EL (cell line): ENCODE measurements at places on chromosomes 6 and 20.

- peak; percentile 76 for DNase-seq
These were observed 8.6 kb upstream of the BTNL2 start for GRCh38 chr6:32415521-32416019.

GRCh38 chr20:11852811-11853210 is 64.9 kb upstream of the BTBD3 start:
- DNase-seq: peak; percentile 75

DNA sequence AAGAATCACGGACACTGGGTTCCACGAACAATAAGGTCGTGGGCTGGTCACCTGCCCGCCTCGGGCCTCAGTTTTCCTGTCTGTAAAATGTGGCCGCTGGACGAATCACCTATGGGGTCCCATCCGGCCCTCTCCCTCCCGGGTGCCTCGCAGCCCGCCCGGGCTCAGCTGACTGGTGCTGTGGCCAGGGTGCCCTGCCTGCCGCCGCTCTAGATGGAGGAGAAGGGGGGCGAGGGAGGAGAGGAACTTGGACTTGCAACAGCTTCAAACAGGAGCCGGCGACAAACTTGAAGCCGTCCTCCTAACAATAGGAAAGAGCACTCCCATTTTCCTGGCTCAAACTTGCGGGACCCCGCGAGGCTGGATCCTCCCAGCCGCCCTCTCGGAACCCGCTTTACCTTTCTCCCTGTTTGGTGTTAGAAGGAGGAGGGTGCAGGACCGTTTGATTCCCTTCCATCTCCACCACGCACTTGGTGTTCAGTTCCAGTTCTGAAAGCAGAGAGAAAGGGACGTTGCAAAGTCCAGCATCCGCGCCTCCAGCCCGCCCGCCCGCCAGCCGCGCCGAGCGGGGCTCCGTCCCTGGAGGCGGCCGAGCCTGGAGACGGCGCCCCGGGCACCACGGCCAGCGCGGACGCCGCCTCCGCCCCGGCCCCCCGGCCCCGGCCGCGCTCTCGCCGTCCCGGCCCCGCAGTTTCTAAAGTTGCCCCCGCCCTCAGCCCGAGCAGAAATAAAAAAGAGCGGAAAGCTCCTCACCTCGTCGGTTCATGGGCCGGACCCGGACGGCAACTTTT is 584 bp downstream of the KIF13A start:
- peak; percentile 61 for DNase-seq

- DNase-seq: no peak
These were observed 32.1 kb upstream of the CCN6 start for GRCh38 chr6:112021691-112022310.

GRCh38 chr6:142883011-142883410 is 62.0 kb downstream of the HIVEP2 start:
- peak; percentile 50 for DNase-seq

GRCh38 chr6:160134779-160135547 is 13.3 kb downstream of the SLC22A1 start:
- no peak for DNase-seq

- DNase-seq: no peak
These were observed 297.7 kb downstream of the DOK5 start for GRCh38 chr20:54772893-54773642.

GRCh38 chr20:15061061-15061430 is 723.6 kb upstream of the FLRT3 start:
- DNase-seq: no peak

- peak; percentile 93 for DNase-seq
These were observed 101.6 kb upstream of the PRSS16 start for GRCh38 chr6:27145731-27146455.

DNA sequence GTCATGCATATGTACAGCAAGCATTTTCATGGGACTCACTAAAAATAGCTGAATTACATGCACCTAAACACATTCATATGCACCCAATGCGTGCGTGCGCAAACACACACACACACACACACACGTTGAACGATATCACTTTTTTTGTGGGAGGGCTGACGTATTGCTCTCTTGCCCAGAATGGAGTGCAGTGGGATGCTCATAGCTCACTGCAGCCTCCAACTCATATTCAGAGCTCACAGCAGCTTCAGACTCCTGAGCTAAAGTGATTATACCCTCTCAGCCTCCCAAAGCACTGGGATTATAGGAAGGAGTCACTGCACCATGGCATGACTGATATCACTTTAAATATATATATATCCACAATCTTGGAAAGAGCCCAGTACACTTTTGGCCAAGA is 620.4 kb upstream of the MANEA start:
- DNase-seq: no peak

DNA sequence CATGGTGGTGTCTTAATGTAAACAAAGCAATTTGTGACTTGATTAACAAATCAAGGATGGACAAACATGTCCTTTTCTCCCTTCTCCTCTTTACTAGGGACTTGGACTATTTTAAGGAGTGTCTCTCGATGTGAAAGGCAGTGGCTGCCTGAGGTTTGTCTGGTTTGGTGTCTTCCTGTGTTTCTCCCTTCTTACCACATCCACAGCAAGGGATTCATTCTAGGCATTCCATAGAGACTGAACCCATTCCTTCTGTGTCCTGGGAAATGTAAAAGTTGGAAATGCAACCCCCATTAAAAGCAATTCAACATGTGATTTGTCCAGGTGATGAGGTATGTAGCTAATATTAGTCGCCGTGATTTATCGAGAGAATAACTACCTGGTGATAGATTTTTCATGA is 15.9 kb downstream of the NRN1 start:
- DNase-seq: no peak

DNA sequence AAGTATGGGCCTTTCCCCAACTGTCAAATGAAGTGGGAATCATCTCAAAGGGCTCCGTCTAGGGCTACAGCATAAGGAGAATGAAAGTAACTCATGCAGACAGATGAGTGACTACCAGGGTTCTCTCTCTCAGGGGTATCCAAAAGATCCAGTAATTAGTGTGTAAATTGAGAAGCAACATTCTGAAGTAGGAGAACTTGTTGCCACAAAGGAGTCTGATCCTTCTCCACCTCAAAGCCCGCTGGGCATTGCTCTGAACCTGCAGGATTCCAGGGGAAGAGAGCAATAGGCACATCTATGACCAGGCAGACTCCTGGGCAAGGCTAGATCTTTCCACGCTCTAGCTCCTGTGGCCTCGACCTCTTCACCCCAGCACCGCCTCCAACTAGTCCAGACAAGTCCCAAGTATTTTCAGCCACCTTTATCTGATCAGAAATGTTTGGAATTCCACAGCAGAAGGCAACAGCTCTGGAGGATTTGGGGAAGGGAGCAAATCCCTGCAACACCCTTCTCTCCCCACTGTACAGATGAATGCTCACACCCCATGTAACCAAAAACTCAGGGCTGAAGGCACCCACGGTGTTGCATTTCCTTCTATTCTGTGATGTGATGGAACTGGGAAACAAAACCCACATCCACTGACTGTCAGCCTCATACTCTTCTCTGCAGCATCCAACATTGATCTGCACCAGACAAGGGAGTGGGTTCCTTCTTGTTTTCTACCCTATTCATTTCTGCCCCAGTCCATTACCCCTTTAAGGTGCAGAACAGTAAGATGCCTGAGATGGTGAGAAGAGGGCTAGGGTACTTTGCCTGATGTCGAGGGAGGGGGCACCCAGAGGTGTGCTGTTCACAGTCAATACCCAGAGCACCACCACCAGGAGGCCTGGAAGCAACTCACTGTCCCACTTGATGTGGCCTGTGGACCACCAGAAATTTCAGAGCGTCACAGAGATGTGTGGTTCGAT is 41.0 kb downstream of the COX4I2 start:
- peak; percentile 65 for DNase-seq

DNA sequence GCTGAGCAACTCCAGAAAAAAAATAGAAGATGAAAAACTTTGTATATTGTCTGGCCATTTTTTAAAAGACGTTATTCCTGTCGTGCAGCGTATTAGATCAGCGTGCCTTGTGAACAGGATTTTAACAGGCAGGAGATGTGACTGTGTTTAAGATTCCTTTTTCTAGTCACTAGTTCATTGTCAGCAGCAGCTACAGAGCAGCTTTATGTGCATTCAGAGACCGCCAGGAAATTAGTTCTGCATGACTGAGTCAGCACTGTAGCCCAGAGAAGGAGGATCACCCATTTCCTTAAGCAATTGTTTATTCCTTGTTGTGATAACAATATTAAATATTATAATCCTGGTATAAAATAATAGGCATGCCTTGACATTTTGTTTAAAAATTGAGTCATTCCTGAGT is 75.4 kb upstream of the ADGRB3 start:
- no peak for DNase-seq

DNA sequence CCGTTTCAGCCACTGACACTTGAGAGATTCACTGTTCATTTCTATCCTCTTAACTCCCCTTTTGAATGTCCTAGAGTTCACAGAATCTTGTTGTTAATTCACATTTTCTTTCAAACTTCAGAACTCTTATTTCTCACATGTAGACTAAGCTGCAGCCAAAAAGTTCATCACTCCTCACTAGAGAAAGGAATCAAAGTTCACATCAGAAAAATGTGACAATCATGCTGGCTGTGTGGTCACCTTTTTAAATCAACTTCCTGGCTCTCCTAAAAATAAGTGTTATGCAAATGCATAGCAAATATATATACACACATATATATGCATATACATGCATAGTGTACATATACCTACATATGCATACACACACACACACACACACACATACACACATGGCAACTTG is 123.0 kb downstream of the CBLN4 start:
- DNase-seq: no peak

DNA sequence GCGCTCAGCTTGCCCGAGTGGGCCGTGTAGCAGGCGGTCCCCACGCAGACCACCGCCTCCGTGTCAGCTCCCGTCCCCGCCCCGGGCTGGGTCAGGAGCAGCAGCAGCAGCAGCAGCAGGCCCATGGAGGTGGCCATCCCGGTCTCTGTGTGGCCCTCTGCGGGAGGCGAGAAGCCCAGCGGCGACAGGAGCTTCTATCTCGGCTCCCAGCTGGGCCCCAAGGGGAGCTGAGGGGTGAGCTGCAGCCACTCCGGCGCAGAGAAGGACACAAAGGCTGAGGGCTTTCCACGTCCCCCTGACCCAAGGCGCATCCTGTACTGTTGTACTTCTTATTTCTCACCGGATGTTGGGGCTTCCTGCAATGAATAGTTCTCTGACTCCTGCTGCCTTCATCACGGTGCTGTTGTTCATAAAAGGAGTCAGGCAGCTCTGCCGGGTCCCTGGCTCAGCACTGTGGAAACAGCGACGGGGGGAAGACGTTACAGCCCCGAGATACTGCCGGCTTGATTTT is at the start of gene CD93:
CD93 (minus strand) TSS at position 269 of the 511 bp plus-strand sequence; CDS start at position 137, 132 bp downstream.
- no peak for DNase-seq

DNA sequence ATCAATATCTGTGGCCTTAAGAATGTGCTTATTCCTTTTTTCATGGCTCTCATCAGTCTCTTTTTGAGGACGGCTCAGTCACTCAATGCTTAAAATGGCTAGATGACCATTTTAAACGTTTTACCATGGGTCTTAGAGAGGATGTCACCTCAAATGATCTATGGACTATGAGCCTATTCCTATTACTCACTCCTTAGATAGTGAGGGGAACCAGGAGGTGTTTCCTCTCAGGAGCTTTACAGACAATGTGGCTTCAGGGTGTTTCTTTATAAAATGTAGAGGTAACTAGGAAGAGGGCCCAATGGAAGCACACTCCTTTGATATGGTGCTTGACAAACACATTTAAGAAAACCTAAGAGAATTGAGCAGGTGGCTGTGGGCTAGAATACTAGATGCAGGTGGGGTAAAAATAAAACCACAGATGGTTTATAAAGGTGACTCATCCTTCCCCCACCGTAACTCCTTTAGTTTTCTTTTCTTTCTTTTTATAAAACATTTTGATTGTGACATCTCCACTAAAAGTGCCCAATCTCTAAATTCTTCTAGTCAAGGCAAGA is 1.5 kb upstream of the TMEM200A start:
- no peak for DNase-seq

- DNase-seq: peak; percentile 93
These were observed 9.0 kb upstream of the CCN6 start for GRCh38 chr6:112044856-112045255.

- peak; percentile 33 for DNase-seq
These were observed 2.9 kb downstream of the TNNC2 start for GRCh38 chr20:45823949-45824835.

DNA sequence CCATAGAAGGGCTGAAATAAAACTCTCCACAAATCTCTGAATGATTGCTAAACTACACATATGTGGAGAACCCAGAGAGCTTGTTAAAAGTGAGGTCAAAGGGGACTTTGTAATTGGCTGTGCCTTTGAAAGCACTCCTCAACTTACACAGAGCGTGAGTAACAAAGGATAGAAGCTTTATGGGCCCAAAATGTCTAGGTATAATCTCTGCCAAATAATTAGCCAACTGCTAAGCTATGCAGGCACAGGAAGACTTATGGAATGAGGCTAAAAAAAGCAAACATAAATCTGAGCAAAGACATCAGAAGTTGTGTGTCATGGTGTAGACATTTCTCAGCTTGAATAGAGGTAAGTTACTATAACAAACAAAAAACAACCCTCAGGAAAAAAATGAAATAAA is 23.3 kb upstream of the UST start:
- peak; percentile 96 for DNase-seq

GRCh38 chr6:106084106-106084988 is 1.8 kb upstream of the PRDM1 start:
- DNase-seq: peak; percentile 88

- no peak for DNase-seq
These were observed 34.3 kb upstream of the MCUR1 start for GRCh38 chr6:13848522-13849150.

DNA sequence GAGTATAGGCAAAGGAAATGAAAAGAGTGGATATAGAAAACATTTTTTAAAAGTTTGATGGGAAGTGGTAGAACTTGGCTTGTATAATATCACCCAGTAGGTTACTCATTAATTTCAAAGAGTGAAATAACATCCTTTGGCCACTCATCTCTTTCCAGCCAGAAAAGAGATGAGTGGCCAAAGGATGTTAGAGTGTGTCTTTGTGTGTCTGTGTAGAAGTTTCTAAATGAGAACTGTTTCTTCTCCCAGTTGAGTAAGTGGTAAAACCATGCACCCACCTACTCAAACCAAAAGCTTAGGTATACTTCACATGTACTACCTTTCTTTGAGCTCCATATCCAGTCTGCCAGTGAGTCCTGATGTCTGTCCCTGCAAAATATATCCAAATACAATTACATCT is 47.7 kb upstream of the TMEM244 start:
- DNase-seq: no peak

DNA sequence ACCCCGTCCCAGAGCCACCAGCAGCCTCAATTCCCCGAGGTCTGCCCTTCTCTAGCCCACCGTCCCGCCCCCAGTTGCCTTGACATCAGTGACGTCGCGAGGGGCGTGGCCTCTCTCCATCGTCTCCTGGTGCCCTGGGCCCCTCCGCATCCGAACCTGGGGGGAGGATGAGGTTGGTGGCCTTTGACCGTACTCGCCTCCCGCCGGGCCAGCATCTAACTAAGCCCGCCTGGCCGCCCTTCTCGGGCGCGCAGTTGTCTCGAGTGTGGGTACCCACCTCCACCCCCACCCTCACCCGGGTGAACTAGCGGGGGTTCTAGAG is 5.5 kb upstream of the ARMC12 start:
- DNase-seq: peak; percentile 85
